ENCODE measurements at places on chromosomes 11 and 22.

DNA sequence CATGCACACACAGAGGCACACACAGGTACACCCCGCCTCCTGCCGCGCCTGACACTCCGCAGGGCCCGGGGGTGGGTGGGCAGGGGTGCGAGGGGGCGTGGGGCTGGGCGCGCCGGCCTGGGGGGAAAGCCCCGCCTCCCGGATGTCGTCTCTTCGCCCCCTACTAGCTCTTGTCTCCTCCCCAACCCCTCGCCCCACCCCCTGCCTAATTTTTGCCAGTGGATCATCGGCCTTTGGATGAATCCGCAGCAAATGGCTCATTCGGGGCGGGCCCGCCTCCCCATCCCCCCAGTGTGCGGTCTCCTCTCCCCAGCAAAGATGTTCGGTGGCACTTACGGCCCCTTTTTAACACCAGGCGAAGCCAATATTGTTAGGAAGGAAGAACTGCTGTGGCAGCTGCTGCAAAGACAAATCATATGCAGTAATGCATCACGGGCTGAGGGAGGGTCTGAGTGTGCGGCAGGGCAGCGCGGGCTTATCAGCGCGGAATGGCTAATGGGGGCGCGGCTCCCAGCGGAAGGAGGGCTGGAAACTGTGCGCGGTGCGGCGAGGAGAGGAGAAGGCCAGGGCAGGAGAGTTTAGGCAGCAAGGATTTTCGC lies 13.4 kb upstream of the NECTIN1 start:
- no peak for DNase-seq

GRCh38 chr22:22716136-22716665 lies 71.8 kb downstream of the GGTLC2 start:
- DNase-seq: no peak

DNA sequence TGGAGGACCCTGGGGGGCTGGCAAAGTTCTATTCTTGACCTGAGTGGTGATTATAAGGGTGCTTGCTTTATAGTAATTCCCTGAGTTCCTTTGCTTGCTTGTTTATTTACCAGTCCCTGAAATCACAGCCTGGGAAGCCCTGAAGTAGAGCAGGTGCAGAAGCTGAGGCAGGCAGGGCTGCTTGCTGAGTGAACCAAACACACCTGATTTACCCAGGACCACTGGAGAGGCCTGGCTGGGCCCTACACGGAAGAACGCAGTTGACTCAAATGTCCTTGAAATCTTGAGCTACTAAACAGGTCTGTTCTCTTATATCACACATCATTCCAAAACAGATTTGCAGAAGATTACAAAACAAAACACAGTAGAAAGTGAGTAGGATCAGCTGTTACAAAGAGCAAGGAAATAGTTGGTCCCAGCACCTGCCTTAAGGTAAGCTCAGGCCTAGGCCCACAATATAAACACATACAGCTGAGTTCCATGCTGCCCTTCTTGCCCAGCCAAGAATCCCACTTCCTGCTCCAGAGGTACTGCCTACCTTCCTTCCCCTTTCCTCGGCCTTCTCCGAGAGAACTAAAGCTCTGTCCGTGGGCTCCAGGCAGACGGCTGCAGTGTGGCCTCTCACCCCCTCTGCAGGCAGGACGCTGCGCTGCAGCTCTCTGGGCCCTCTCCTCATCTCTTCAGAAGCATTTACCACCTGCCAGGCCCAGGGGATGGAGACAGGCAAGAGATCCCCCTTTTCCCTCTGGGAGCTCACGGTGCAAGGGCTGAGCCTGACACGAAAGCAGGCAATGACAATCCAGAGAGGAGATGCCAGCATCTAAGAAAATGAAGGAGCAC lies 46.1 kb upstream of the SCUBE2 start:
- DNase-seq: peak; percentile 60

GRCh38 chr22:49238181-49239141 lies 589.2 kb downstream of the BRD1 start:
- peak; percentile 5 for DNase-seq

- DNase-seq: no peak
These were observed 17.2 kb upstream of the BSX start for GRCh38 chr11:122998727-122999366.

DNA sequence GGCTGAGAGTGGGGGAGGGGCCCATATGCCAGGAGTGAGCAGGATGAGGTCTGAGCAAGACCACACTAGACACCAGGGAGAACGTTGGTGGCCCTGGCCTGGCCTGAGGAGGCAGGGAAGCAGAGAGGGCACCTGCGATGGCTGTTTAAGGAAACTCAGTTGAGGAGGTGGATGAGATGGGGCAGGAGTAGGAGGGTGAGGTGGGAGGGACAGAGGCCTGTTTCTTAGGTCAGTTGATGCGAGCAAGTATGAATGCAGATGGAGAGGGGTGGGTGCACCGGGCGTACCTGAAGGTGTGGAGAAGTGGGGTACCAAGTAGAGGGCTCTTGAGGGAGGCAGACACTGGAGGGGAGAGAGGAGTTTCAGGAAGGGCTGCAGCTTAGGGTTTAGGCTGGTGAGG lies 10.6 kb upstream of the MPPED1 start:
- DNase-seq: no peak
